Amniotic epithelial cell (primary cell): ENCODE measurements at places on chromosomes 12 and 14.

- no peak for DNase-seq
These were observed 1.1 kb downstream of the KITLG start for GRCh38 chr12:88579161-88579517.

GRCh38 chr14:93402951-93403350 is 27.8 kb upstream of the UNC79 start:
- no peak for DNase-seq

- DNase-seq, result no peak
These were observed 70.3 kb downstream of the RNFT2 start for GRCh38 chr12:116808113-116809105.

- DNase-seq, result peak; percentile 72
These were observed 77.6 kb downstream of the LGMN start for GRCh38 chr14:92670643-92671366.

- no peak for DNase-seq
These were observed 143.5 kb downstream of the KCNA5 start for GRCh38 chr12:5187136-5187535.

GRCh38 chr14:25042362-25043299 is 7.3 kb downstream of the STXBP6 start:
- DNase-seq, result peak; percentile 77

DNA sequence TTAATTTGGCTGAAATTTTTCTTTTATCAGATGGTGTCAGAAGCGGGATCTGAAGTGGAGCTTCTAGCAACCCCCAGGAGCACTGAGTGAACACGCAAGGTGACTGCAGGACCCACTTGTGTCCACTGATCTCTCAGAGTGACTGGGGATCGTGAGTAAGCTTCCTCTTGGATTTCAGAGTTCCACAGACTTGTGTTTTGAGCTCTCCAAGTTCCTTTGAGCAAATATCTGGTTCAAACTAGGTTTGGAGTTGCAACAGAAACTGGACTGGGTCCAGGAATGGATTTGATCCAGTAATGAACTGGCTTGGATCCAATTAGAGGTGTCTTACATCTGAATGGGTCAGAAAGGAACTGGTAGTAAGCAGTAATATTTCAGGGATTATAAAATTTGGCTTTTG is 24.7 kb upstream of the B4GALNT1 start:
- peak; percentile 32 for DNase-seq

- DNase-seq, result no peak
These were observed 7.8 kb upstream of the PHC1 start for GRCh38 chr12:8906266-8907180.

DNA sequence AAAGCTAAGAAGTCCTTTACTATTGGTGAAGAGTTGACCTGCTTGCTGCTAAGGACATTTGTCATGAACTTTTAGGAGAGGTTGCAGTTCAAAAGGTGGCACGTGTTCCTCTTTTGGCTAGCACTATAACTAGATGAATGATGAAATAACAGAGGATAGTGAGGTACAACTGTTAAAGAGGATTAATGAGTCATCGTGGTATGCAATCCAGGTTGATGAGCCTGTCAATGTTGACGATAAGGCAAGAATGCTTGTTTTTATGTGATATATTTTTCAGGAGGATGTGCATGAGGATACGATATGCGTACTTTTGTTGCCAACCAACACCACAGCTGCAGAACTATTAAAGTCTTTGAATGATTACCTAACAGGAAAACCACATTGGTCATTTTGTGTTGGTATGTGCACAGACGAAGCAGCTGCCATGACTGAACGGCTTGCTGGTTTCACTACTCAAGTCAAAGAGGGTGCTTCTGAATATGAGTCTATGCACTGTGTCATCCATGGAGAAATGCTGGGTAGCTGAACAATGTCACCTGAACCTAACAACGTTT is 10.6 kb downstream of the CEP128 start:
- peak; percentile 95 for DNase-seq
